NCI-H1694 (cell line): ENCODE measurements at places on chromosomes 3 and 15.

- DNase-seq: no peak
Observed at GRCh38 chr3:64443546-64444381, 218.5 kb upstream of the PRICKLE2 start.

DNA sequence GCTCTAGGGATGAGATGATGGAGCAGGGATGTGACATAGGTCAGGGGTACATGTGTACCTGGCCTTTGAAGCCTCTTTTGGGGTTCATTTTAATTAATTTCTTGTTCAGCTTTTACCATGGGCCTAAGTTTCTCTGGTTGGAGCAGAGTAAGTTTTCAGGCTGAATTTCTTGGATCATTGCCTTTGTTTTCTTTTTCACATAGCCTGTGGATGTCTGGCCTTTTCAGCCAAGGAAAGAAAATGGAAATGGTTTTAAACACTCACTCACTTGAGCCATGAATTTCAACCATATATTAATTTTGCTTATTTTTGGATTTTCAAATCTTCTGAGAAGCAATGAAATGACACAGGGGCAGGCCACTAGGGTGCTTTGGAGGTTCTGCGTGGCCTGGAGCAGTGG is 30.2 kb downstream of the CACNA1D start:
- DNase-seq: no peak

- no peak for DNase-seq
Observed at GRCh38 chr3:95798628-95799027, 1015.8 kb upstream of the EPHA6 start.

GRCh38 chr3:169041677-169042171 is 621.8 kb downstream of the MECOM start:
- no peak for DNase-seq

- no peak for DNase-seq
Observed at GRCh38 chr3:177822681-177823096, 625.4 kb upstream of the TBL1XR1 start.

DNA sequence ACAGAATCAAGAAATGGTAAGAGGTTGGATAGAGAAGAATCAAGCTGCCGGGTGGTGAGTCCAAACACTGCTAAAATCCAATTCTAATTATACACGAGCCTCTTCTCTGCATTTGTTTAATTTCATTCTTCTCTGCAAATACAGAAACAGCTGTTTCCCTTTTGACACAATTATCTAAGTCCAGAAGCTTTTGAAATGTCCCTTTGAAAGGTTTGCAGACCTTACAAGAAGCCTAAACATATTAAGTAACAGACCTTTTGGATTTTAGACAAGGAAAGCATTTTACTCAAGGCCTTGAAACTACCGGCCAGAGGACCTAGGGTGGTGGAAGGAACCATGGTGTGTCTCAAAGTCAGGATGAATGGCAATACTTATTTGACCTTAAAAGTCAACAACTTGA is 403.8 kb upstream of the ADAMTS9 start:
- DNase-seq: no peak

DNA sequence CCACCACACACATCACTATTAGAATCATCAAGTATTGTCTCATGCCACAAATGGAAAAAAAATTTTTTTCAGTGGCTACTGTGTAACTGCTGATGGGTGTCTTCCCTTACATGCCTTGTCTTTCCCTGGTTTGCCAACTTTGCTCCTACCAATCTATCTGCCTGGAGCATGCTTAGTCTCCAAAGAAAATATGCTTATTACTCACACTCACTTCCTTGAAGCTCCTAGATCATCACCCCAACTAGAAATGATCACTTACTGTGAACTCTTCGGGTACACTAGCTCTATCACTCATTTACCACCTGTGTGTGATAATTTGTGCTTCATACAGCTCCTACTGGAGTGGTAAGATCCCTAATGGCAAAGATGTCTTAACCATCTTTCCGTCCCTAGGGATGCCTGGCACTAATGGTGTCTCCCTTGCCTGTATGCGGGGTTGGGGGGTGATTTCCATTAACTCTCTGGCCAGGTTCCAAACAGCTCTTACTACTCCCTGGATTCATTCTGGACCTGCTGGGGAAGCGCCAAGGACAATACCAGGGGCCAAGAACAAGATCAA is 799 bp downstream of the VPS33B start:
- DNase-seq: no peak

DNA sequence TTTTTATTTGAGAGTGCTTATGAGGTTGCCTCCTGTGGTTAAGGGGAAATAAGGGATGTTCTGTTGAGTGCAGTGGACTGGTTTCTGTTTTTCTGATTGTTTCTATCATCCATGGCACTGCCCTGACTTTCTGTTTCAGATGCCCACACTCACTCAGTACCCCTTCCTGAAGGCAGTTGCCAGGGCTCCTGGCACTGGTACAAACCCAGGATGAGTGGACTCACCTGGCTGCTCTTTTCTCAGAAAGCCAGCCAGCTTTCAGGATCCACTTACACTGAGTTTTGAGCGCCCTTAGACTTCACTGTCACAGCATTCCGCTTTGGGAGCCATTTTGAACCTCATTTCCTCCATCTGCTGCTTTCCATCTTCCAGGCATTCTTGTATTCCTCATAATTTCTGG is 55.9 kb upstream of the ADAMTSL3 start:
- no peak for DNase-seq

DNA sequence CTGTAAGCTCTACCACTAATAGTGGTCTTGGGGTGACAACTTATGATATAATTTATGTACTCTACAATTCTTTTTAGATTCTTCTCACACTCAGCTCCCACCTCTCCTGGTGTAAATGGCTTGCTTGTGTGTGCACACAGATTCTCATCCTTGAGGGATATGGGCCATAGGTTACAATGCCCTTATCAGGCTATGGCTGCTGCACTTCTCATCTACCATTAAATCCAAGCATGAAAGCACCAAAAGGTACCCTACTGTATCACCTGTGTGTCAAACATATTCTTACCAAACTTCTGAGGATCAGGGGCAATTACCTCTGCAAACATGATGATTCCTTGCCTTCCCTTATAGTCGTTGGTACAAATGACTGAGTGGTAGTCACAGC is 891.9 kb downstream of the SQOR start:
- DNase-seq: no peak

- DNase-seq: no peak
Observed at GRCh38 chr3:17092583-17092933, 207.8 kb downstream of the PLCL2 start.

DNA sequence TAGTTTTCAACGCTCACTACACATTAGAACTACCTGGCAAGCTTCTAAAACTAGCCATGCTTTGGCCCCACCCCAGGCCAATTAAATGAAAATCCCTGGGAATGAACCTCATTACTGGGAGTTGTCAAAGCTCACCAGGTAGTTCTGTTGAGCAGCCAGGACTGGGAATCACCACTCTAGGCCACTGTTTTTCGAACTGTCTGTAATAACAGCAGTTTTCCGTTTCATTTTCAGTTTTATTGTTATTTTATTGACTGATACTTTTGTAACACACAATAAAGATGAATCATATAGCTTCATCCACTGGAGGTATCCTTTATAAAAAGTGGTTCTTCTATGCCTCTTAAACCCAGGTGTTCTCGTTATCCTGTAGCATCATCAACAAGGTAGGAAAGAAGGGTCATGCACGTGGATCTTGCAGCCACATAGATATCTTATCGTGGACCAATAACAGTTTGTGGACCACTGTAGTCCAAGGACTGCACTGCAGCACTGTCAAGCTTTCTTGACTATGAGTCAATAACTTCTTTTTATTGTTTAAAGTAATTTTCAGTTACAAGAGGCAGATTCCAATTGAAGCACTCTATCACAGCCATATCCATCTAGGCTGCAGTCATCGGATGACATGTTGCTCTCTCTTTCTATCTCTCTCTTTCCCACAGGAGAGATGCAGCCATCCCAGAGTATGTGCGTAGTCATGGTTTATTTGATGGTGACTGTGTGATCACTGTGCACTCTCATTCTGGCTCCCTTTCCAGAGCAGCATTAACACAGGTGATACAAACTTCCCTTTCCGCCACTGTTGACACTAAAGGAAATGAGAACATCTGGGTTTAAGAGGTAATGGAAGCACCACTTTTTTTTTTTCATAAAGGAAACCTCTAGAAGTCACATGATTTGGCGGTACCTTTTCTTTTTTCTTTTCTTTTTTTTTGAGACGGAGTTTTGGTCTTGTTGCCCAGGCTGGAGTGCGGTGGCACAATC is 39.0 kb upstream of the BLM start:
- DNase-seq: no peak

- no peak for DNase-seq
Observed at GRCh38 chr15:69392352-69392751, 21.8 kb upstream of the KIF23 start.

- DNase-seq: no peak
Observed at GRCh38 chr3:123760817-123761216, 123.3 kb downstream of the MYLK start.

DNA sequence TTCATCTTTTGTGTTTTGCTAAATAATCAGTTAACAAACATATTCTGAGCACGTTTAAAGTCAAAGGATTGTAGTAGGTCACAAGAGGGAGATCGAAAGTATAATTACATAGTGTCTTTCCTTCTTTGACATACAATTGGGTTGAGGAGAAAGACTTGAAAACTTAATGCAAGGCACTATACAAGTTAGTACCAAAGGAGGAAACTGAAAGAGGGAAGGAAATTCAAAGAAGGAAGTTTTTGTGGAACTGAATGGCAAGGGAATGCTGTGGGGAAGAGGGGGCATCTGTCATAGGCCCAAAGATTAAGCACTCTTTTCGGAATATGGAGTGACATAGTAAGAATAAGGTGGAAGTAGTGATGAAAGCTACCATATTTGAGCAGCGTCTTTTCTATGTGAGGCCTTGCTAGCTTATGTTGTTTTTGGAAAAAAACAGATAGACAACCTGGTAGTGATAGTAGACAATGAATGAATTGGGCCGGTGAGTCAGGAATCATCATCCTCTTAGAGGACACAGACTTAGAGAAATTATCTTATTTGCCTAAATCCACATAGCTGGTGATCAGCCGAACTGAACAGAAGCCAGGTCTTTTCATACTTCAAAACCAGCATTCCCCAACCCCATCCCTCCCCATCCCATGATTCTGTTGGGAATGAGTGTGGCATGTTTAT is 10.2 kb downstream of the MBNL1 start:
- no peak for DNase-seq

- DNase-seq: peak; percentile 23
Observed at GRCh38 chr3:115146032-115146417, 1.1 kb downstream of the ZBTB20 start.
